SK-N-SH (cell line): ENCODE measurements at places on chromosomes 5 and 9. TPM values are rescaled to one million over a fixed set of nuclear protein-coding genes. Genes with fewer than 3 reads are reported as not detected.

DNA sequence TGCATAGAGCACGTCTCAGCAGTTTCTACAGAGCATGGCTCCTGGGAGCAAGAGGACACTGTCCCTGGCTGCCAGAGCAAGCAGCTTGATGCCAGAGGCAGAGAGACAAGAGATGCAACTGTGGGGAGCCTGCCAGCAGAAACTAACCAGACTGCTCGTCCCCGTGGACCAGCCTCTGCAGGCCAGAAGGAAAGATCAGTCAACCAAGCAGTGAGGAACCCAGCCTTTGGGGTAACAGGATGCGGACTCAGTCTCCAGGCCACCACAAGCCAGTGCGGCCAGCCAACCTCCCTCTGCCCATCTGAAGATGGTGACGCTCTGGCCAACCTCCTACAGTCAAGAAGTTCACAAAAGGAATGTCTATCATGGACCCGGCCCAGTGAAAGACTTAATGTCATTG lies 3.7 kb downstream of the SURF4 start:
- H3K27me3 ChIP-seq: no peaks in the 10 kb centered on the region
- H3K4me3 ChIP-seq: no peak overlapping the region
- DNase-seq: no peak

GRCh38 chr9:34701769-34702736 lies 7.9 kb downstream of the CCL21 start:
- H3K4me3 ChIP-seq: peak overlapping the region; percentile 58
- no peaks in the 10 kb centered on the region for H3K36me3 ChIP-seq

DNA sequence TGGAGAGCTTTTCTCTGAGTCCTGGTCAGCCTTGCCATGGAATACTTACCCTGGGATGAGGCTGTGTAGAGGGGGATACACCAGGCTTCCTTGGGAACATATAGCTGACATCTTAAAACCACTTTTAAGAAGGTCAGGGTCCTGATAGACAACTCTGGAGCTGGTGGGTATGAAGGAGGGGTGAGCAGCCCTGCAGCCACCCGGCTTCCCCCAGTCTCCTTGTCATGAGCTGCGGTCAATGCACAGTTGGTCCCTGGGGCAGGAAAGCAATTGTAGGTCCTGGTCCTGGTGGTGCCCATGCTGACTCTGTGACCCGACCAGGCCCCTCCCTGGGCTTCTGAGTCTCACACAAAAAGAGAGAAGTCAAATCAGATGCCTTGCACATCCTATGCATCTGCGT lies 63.6 kb downstream of the MRPL36 start:
- no peaks in the 10 kb centered on the region for H3K36me3 ChIP-seq
- no peaks in the 10 kb centered on the region for H3K4me1 ChIP-seq
- H3K27me3 ChIP-seq: peaks cover 16% of the 10 kb centered on the region; the same call in 1 of the 2 replicates
- no peak overlapping the region for H3K4me3 ChIP-seq
- DNase-seq: no peak

DNA sequence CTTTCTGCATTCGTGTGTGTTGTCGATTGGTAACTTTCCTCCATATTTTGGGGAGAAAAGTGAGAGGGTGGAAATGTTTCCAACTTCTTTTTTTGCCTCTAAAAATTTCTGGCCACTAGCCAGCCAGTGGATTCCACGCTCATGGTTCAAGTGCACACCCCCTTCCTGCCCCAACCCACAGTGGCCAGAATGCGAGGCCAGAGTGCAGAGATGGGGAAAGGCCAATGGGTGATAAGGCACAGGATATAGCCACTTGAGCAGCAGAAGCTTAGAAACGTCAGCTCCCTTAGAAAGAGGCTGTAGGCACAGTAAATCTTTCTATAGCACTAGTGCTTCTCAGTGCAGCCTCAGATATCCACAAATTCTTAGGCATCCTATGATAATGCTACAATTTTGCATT lies 75.8 kb upstream of the ADRB2 start:
- no peak overlapping the region for H3K4me3 ChIP-seq
- no peak for DNase-seq
- H3K27ac ChIP-seq: no peak overlapping the region
- no peaks in the 10 kb centered on the region for H3K4me1 ChIP-seq
- no peaks in the 10 kb centered on the region for H3K27me3 ChIP-seq

RAD17 gene
- 15.4 and 16.9 TPM in 2 replicates for polyA plus RNA-seq

GRCh38 chr5:157252711-157253465 lies 13.0 kb upstream of the CYFIP2 start:
- H3K36me3 ChIP-seq: no peaks in the 10 kb centered on the region
- H3K4me3 ChIP-seq: no peak overlapping the region; the same call in 1 of the 2 replicates
- DNase-seq: peak; percentile 33
- no peaks in the 10 kb centered on the region for H3K4me1 ChIP-seq

DNA sequence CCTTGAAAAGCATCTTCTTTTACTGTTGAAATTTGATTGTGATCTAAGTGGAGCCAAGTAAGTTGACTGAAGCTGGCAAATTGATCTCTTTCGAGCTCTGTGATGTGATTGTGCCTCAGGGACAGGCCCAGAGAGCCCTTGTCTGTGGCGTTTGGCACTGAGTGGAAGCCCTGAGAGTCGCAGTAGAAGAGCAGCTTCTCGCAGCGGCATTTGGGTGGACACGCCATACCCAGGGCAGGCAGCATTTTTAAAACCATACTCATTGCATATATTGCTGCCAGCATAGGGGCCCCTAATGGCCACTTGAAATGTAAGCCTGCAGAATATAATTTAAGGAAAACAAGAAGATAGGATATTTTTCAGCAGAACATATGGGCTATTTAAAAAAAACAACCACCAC lies 894 bp downstream of the LRRTM2 start:
- H3K4me3 ChIP-seq: peak overlapping the region; percentile 61
- H3K27ac ChIP-seq: peak overlapping the region; percentile 92
- H3K4me1 ChIP-seq: peaks cover 50% of the 10 kb centered on the region
- no peaks in the 10 kb centered on the region for H3K36me3 ChIP-seq
- peak; percentile 39 for DNase-seq
